Fibroblast of the aortic adventitia (primary cell): ENCODE measurements at places on chromosomes 3 and 15. TPM values are rescaled to one million over a fixed set of nuclear protein-coding genes. Genes with fewer than 3 reads are reported as not detected.

GRCh38 chr15:60386615-60387014 lies 11.2 kb downstream of the ANXA2 start:
- DNase-seq = peak; percentile 10

The SCG5 gene
- 11.7 and 16.7 TPM in 2 replicates for total RNA-seq

GRCh38 chr15:49439678-49440395 lies 16.8 kb downstream of the FGF7 start:
- DNase-seq = peak; percentile 47

- DNase-seq = no peak
Observed at GRCh38 chr15:92124657-92125010, 269.0 kb upstream of the ST8SIA2 start.

The LIPC gene
- 0.90 and 1.7 TPM in 2 replicates for total RNA-seq

- DNase-seq = no peak
Observed at GRCh38 chr3:50044976-50045375, 43.7 kb upstream of the RBM5 start.

The LSMEM2 gene
- not detected in 2 replicates for total RNA-seq

DNA sequence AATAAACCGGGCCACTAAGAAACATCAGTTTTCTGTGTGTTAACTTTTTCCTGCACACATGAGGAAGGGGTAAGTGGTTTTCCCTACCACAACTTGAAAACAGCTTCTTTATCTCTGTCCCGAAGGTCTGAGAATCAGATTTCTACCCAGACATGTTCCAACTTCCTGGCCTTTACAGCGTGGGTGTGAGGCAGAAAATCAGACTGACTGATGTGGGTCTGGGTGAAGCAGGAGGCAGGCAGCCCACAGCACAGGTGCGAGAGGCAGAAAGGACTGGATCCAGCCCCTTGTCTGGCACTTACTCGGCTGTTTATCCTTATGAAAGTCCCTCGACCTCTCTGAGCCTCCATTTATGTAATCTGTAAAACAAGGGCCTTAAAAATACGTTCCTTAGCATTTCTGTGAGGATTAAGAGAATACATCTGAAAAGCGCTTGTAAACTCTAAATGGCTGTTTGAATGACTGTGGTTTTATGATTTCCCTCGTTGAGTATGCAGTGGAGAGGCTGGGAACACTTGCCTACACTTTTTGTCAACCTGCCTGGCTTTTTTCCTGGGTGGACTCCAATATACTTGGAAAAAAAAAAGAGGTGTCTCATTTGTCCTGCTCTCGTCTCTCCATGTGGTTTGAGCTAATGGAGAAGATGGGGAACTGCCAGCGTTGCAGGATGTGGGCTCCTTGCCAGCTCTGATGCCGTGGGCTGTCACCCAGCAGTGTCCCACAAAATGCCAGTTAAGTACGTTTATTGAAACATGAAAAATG lies 3.1 kb downstream of the AGBL1 start:
- no peak for DNase-seq

GRCh38 chr15:74442063-74442462 lies 8.3 kb upstream of the SEMA7A start:
- no peak for DNase-seq

GRCh38 chr3:40237889-40238571 lies 71.5 kb upstream of the EIF1B start:
- peak; percentile 27 for DNase-seq

DNA sequence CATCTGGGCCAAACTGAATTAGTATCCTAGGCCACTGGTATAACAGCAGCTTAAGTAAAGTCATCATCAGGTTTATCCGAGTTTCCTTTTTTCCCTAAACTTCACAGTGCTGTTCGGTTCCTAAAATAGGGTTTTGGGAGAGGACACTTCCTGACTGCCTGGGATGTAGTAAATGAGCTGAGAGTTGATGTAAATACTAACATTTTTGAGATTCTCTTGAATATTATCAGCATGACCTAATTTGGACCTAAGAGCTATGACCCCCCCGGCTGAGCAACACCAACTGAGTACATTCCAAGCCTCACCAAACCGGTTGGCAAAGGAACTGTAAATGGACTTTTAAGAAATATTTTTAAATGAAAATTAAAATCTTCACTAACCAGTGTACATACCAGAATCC lies 78.8 kb downstream of the IL5RA start:
- no peak for DNase-seq

The CDC25A gene
- total RNA-seq = 0.90 and 13.6 TPM in 2 replicates

DNA sequence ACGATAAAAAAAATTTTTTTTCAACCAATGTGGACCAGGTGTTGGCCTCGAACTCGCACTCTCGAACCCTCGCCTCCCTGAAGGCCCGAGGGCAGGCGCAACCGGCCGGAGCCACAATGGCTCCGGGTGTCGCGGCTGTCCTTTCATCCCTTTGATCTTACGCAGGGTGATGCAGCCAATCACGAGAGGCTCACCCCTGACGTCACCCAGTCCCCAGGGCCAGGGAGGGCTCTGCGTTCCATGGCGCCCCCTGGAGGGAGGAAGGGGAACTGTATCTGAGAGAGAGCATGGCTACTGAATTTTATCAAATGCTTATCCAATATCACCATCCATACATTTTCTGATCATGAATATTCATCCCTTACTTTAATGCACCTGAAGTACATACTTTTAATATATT lies 15.4 kb upstream of the GMNC start:
- DNase-seq = no peak

GRCh38 chr15:90545095-90545494 lies 15.4 kb downstream of the CRTC3 start:
- DNase-seq = no peak

The SUCNR1 gene
- total RNA-seq = 0.25 and 4.5 TPM in 2 replicates

DNA sequence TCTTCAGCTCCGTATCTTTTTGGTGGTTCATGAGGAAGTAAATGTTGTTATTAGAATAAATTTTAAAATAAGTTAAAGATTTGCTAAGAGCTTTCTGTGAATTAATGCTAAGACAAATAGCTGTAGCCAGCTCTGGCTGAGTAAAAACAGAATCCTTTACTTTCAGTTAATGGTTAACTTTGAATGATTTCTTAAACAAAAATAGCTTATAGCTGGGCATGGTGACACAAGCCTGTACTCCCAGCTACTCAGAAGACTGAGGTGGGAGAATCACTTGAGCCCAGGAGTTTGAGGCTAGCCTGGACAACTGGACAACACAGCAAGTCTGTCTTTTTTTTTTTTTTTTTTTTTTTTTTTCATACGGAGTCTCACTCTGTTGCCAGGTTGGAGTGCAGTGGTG lies 25.0 kb downstream of the TCAIM start:
- DNase-seq = no peak

DNA sequence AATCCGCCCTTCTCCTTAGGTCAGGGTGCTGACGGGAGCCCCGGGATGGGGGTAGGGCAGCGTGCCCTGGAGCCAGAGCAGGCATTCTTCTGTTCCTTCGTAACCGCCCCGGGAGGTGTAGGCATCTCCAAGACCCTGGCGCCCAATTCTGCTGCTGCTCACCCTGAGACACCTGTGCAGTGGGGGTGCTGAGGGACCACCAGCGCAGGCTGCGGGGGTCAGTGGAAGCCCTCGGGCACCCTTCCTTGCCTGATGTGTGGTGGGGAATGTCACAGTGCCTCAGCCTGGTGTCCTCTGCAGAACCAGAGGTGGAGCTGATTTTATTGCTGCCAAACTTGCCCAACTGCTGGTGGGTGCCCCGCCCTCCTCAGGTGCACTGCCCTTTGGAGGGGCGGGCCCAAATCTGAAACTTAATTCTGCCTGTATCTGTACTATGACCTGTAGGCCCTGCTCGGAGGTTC lies 7.3 kb downstream of the CSK start:
- no peak for DNase-seq

The GPR15 gene
- total RNA-seq = not detected in 2 replicates

DNA sequence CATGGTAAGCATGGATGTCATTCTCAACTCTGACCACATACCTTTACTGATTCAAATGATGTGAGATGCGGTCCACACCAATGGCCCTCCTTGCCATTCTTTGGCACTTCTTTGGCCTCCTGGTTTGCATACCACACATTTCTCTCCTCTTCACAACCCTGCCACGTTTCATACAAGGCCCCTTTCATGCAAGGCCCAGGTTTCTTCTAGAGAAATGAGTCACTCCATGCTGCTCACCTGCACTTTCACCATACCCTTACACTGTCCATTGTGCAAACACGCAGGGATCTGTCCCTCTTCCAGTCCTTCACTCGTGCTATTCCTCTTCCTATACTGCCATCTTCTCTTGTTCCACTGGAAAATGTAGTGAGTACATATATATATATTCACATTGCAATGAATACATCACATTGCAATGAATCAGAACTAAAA lies 24.4 kb upstream of the SLC24A5 start:
- no peak for DNase-seq

DNA sequence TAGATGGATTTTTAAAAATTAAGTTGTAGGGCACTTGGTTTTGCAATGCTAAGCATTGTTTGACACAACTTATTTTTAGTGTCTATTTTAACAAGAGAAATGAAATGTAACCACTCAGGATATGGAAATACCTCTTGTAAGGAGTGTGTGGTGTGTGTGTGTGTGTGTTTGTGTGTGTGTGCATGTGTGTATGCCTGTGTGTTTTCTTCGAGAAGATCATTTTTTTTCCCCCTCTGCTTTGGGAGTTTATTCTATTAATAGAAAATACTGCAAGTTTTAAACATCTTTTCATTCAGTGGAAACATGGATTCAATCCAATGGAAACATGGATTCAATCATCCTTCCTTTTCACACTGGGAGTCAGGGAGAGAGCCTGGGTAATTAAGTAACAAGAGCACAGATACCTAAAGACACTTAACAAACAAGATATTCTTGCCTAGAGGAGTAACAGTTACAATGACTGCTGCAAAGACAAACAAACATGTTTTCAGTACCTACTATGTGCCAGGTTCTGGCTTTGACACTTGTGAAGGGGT lies 567.2 kb upstream of the TBL1XR1 start:
- DNase-seq = peak; percentile 67

The PRR20G gene
- total RNA-seq = not detected in 2 replicates

GRCh38 chr3:61783993-61784718 lies 222.8 kb downstream of the PTPRG start:
- DNase-seq = peak; percentile 58

GRCh38 chr3:147318900-147319299 lies 87.4 kb downstream of the ZIC4 start:
- DNase-seq = peak; percentile 21

- peak; percentile 36 for DNase-seq
Observed at GRCh38 chr3:131591394-131592014, 88.7 kb upstream of the MRPL3 start.

The MOBP gene
- not detected in 2 replicates for total RNA-seq

- no peak for DNase-seq
Observed at GRCh38 chr15:71385457-71385856, 270.2 kb downstream of the THSD4 start.

The CEP19 gene
- 4.0 and 6.5 TPM in 2 replicates for total RNA-seq

The CD200R1L gene
- total RNA-seq = not detected in 2 replicates

The KY gene
- total RNA-seq = 1.6 and 10.5 TPM in 2 replicates
